ENCODE measurements at places on chromosomes 2 and 18.
A peak's percentile ranks its signal among the peaks of the same experiment; 100 is the strongest.

- H3K27ac ChIP-seq = no peak overlapping the region
- no peaks in the 10 kb centered on the region for H3K4me1 ChIP-seq
- no peak for DNase-seq
- no peaks in the 10 kb centered on the region for H3K36me3 ChIP-seq
- no peak overlapping the region for H3K4me3 ChIP-seq
- H3K27me3 ChIP-seq = no peaks in the 10 kb centered on the region
Measured at GRCh38 chr18:69267895-69268294, 132.8 kb upstream of the DOK6 start.

DNA sequence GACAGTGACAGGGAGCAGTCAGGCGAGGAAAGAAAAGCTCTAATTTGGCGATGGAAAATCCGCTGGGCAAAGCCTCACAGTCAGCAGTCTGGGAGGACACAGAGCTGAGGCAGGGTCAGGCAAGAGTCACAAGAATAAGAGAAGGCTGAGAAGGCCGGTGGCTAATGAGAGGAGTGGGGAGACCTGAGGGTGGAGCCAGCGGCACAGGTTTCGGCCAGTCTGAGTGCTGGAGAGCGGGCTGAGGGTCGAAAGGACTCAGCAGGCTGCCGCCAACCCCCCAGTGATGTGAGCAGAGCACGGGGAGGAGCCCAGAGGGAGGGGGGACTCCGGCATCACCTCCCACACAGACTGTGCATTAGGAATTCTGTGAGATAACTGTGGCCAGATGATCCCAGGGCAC lies 500.6 kb upstream of the MYT1L start:
- peaks cover 15% of the 10 kb centered on the region for H3K4me1 ChIP-seq
- H3K4me3 ChIP-seq = no peak overlapping the region
- H3K27me3 ChIP-seq = peaks cover 3% of the 10 kb centered on the region
- H3K27ac ChIP-seq = no peak overlapping the region

- no peaks in the 10 kb centered on the region for H3K27me3 ChIP-seq
- peaks cover 39% of the 10 kb centered on the region for H3K36me3 ChIP-seq
- H3K27ac ChIP-seq = no peak overlapping the region
- DNase-seq = no peak
- H3K4me3 ChIP-seq = no peak overlapping the region
Measured at GRCh38 chr2:47015206-47015605, 99.6 kb upstream of the MCFD2 start.

DNA sequence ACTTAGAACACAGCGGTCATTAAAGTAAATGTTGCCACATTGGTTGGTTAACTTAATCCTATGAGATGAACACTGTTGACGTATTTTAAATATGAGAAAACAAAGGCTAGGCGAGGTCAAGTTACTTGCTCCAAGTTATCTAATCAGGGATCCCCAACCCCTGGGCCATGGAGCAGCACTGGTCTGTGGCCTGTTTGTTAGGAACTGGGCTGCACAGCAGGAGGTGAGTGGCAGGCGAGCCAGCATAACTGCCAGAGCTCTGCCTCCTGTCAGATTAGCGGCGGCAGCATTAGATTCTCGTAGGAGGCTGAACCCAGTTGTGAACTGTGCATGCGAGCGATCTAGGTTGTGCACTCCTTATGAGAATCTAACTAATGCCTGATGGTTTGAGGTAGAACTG lies 878.9 kb downstream of the CPS1 start:
- no peak for DNase-seq
- no peak overlapping the region for H3K27ac ChIP-seq

GRCh38 chr2:140248623-140249022 lies 1468.4 kb upstream of the NXPH2 start:
- no peak overlapping the region for H3K4me3 ChIP-seq
- H3K27ac ChIP-seq = no peak overlapping the region
- H3K27me3 ChIP-seq = no peaks in the 10 kb centered on the region
- no peaks in the 10 kb centered on the region for H3K36me3 ChIP-seq
- peak; percentile 92 for DNase-seq
- no peaks in the 10 kb centered on the region for H3K4me1 ChIP-seq

DNA sequence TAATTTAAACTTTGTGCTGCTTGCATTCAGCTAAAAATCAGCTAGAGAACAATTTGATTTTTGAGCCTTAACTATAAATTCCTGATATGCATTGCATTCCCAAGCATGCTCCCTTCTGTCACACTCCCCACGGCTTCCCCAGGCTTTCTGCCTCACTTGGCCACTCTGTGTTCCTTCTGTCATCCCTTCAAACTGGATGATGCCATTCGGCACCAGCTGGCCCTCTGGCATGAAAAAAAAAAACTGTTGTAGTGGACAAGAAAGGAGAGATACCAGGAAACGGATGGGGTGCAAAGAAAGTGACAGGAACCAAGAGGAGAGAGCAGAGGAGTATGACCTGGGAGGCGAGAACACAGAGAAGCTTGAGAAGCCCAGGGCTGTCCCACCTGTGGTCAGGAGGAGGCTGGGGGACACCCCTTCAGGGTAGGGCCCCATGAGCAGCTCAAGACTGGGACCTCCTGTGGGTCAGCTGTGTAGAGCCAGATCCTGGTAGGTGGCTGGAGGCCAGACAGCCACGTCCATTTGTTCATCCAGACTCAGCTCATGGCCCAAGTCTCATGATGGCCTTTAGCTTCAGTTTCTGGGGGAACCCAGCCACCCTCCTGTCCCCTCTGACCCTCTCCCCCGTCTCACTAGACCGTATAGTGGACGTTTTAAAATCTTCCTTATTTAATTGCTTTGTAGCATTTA lies 211.8 kb downstream of the GBX2 start:
- H3K4me3 ChIP-seq = no peak overlapping the region
- DNase-seq = no peak
- peaks cover 5% of the 10 kb centered on the region for H3K4me1 ChIP-seq

DNA sequence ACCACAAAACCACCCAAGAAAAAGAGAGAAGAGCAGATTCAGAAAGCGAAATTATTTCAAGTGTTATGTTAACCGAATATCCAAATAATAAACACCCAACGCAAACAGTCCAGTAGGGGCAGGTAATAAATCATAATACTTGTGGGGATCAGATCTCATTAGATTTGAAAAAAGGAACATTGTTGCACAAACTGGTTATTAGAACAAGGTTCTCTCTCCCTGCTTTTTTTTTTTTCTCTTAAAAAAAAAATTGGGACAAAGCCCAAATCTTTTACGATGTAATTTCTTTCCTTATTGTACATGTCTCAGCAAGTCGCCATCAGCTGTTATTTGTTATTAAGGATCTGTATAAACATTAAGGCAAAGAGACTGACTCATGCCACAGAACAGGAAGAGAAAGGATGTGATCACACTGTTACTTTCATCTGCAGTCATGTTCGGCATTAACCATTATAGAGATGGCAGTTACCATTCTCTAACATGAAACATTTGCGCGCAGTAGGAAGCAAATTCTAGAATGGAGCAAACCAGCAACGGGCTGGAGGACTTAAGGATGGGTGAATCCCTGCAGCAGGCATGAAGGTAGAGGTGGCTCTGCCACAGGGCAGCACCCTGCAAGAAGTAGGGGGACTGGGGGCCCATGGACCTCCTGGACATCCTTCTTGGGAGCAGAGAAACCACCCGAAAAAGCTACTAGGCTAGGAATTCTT lies 42.0 kb downstream of the EPHA4 start:
- peak; percentile 58 for DNase-seq
- H3K4me3 ChIP-seq = no peak overlapping the region
- H3K36me3 ChIP-seq = no peaks in the 10 kb centered on the region
- H3K4me1 ChIP-seq = peaks cover 3% of the 10 kb centered on the region
- H3K27ac ChIP-seq = no peak overlapping the region

DNA sequence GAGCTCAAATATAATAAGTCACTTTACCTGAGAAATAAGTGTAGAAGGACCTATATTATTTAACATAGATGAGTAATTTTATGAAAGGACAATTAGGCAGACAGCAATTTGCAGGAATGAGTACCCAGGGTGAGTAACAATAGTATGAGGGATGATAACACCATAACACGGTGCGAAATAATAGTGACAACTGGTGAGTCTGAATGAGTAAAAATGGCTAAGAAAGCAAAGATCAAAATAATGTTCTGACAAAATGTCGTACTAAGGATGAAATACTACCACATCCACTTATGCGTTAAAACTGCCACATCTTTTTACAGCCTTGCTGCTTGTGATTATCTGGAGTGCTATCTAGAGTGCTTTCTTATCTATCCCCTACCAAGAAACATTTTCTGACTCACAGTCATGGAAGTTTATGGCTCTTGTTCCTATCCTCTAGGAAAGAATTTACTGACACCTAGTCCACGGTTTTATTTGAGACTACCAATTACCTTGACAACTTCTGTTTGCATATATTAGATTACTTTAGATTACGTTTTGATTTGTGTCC lies 929.7 kb downstream of the LRP1B start:
- H3K36me3 ChIP-seq = no peaks in the 10 kb centered on the region
- H3K27ac ChIP-seq = no peak overlapping the region
- no peaks in the 10 kb centered on the region for H3K27me3 ChIP-seq
- H3K4me1 ChIP-seq = no peaks in the 10 kb centered on the region
- no peak overlapping the region for H3K4me3 ChIP-seq
- no peak for DNase-seq

GRCh38 chr2:70161069-70161534 lies 29.7 kb downstream of the C2orf42 start:
- DNase-seq = no peak
- H3K4me3 ChIP-seq = no peak overlapping the region
- no peak overlapping the region for H3K27ac ChIP-seq
- H3K27me3 ChIP-seq = no peaks in the 10 kb centered on the region
- peaks cover 36% of the 10 kb centered on the region for H3K36me3 ChIP-seq
- no peaks in the 10 kb centered on the region for H3K4me1 ChIP-seq

GRCh38 chr2:62928015-62928414 lies 122.6 kb upstream of the OTX1 start:
- H3K4me3 ChIP-seq = no peak overlapping the region
- H3K4me1 ChIP-seq = no peaks in the 10 kb centered on the region
- DNase-seq = no peak

DNA sequence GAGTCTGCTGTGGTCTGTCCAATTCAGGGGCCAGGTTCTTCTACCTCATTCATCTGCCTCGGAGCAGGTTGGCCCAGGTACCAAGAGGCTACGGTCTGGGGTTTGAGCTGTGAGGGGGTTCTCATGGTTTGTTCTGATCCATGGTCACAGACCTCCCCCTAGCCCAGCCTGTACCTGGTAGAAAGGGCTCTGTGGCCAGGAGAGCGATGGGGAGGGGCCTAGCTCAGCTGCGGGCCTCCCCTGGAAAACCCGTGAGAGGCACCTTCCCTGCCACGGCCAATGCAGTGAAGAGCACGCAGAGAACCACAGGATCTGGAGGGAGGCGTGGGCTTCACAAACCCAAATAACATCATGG lies 19.6 kb upstream of the ALLC start:
- no peaks in the 10 kb centered on the region for H3K27me3 ChIP-seq
- no peak for DNase-seq
- H3K4me1 ChIP-seq = peaks cover 9% of the 10 kb centered on the region
- H3K27ac ChIP-seq = no peak overlapping the region

DNA sequence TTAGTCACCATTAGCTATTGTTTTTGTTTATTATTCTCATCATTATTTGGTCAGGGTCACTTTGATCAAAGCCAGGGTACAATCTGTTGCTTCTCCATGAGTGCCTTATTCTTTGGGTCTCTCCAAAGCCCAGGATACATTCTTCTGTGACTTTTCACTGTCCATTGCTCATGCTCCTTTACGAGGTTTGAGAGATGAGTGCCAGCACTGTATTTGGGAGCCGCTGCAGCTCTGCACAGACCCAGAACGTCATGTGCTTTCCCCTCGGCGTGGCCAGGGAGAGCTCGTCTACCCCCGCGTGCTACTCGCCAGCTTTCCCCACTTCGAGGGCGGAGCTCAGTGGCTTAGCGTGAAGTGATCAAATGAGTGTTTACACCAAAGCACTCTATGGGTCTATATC lies 123.7 kb downstream of the COL6A3 start:
- DNase-seq = peak; percentile 91
- no peak overlapping the region for H3K4me3 ChIP-seq
- H3K4me1 ChIP-seq = peaks cover 22% of the 10 kb centered on the region
- H3K27me3 ChIP-seq = no peaks in the 10 kb centered on the region
- H3K36me3 ChIP-seq = no peaks in the 10 kb centered on the region
- peak overlapping the region; percentile 98 for H3K27ac ChIP-seq
